ENCODE measurements at places on chromosomes 12 and 14. TPM values are rescaled to one million over a fixed set of nuclear protein-coding genes. Genes with fewer than 3 reads are reported as not detected.

The SDR9C7 gene
- polyA plus RNA-seq, result not detected

The GLI1 gene
- 1.4 TPM for polyA plus RNA-seq

GRCh38 chr14:48690349-48690748 lies 895.8 kb downstream of the RPS29 start:
- peak; percentile 1 for DNase-seq

The SCN8A gene
- polyA plus RNA-seq, result 0.34 TPM

DNA sequence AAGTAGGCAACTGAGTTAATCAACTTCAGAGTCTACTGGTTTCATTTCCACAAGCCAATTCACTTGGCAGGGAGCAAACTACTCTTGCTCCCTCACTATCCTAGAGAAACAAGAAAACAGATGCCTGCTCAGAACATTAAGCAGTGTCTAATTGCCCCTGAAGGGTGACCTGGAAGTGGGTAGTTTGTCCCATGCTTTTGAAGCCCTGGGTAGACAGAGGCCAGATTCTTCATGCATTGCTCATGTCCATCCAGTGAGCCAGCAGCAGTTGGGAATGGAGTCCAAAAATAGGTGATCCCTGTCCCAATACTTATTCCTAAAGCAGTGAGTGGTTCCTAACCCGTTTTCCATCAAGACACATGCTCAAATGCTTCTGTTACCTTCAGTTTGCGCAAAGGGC lies 48.8 kb downstream of the BICDL1 start:
- DNase-seq, result no peak

DNA sequence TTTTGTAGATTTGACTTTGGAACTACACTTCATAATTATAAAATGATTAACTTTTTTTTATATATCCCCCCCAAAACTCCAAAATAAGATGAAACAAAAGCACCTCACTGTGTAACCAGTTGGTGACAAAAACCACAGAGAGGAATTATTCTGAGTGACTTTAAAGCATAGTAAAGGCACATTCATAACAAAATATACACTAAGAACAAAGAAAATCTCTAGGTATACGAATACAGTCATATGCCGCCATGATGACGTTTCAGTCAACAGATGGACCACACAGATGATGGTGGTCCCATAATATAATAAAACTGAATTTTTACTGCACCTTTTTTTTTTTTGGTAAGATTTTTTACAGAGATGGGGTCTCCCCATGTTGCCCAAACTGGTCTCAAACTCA lies 70.7 kb downstream of the MED13L start:
- DNase-seq, result no peak

The MYF5 gene
- polyA plus RNA-seq, result not detected

- no peak for DNase-seq
These were observed 271.7 kb downstream of the PDZRN4 start for GRCh38 chr12:41459906-41460214.

The IPO4 gene
- 22.2 TPM for polyA plus RNA-seq

The EXOC3L4 gene
- polyA plus RNA-seq, result 15.6 TPM

- peak; percentile 60 for DNase-seq
These were observed 4.1 kb downstream of the PLXNC1 start for GRCh38 chr12:94152292-94153078.

- no peak for DNase-seq
These were observed 8.7 kb downstream of the SAV1 start for GRCh38 chr14:50659327-50659974.

DNA sequence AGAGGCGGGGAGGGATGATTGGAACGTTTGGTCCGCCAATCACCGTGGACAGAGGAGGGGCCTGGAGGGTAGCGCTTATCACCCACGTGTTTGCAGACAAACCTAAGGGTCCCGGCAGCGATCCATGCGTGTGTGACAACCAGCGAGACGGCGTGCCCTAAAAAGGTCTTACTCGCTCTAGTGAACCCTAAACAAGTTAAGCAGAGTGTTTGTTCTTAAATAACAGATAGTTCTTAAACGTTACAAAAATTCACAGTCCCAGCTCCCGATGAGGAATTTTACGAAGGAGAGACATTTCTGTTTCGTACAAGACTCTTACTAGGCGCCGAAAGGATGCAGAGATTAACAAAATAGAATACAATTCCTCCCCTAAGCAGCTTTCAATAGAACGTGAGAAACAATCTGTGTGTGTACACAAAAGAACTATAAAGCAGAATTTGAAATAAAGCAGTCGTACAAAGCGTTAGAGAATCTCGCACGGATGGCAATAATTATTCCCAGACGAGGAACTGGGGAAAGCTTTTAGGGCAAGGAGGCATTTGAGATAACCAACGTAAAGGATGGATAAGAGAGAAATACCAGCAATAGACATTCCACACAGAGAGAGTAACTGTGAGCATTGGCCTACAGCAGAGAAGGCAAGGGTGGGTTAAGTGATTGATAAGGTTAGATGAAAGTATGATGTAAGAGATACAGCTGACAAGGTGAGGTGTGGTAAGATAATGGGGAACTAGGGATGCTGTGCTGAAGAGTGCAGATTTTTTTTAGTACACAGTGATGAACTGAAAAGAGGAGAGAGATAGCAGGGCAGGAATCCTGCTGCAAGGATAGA lies 831 bp upstream of the RPS6KA5 start:
- DNase-seq, result no peak

DNA sequence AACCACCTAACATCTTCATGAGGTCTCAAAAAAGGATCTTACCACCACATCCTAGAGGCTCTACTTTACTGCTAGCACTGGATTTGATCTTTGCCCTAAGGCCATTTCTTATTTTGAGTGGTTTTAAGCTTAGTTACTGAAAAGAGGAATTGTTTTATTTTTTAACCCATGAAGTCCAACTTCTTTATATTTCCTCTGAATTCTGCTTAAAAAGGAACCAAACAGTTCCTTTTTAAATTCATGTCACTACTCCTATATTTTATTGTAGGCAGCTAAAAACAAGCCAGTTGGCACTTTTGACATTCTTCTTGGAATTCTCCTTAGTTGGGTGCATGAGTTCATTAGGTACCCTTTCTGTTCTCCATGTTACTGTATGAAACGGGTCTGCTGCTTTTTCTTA lies 76.4 kb downstream of the FGD4 start:
- no peak for DNase-seq

The PTPN21 gene
- 5.3 TPM for polyA plus RNA-seq

DNA sequence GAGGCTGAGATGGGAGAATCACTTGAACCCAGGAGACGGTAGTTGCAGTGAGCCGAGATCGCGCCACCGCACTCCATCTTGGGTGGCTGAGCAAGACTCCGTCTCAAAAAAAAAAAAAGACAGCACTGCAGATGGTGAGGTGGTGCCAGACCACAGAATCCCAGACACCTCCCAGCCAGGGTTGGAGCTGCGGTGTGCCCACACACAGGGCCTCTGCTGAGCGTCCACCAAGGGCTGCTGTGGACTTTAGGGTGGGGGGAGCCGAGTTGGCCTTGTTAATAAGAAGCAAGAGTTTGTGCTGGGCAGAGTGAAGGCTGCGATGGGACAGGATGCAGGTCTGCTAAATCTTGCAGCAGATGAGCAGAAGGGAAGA lies 14.2 kb downstream of the KMT5A start:
- DNase-seq, result no peak

The RHOF gene
- 23.9 TPM for polyA plus RNA-seq

The KRT5 gene
- polyA plus RNA-seq, result not detected

The TMEM179 gene
- 0.67 TPM for polyA plus RNA-seq

The TXNDC16 gene
- 2.6 TPM for polyA plus RNA-seq

- DNase-seq, result no peak
These were observed 33.6 kb downstream of the FUT8 start for GRCh38 chr14:65446159-65446558.

The LALBA gene
- polyA plus RNA-seq, result not detected

DNA sequence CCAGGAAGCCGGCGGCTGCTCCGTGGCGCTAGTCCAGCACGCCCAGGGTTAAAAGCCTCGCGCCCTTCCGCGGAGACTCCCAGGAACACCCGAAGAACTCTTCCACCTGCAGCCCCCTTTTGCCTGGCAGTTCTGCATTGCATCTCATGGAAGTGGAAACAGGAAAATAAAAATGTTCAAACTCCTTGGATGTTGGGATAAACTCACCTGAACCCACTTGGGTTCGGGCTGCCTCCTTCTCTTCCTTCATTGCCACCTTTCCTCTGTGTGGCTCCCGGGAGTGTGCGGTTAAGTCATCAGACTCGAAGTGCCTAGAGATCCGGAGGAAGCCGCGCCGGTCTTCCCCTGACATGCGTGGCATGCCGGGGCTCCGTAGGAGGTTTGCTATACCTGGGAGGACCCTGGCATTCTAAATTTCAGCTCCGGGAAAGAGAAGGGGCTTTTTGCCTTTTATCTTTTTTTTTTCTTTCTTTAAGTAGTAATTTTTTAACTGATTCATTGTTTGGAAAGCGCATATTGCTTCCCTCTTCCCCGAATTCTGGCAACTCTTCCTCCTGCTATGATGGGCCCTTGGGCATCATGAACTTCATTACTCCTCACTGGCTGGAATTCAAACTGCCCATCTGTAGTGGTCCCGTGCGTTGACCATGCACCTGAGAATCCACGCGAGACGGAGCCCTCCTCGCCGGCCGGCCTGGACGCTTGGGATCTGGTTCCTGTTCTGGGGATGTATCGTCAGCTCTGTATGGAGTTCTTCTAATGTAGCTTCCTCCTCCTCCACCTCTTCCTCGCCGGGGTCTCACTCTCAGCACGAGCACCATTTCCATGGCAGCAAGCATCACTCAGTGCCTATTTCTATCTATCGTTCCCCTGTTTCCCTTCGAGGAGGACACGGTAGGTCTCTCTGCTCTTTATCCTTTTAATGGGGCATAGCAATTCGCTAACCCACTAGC lies 931.4 kb downstream of the DIO2 start:
- peak; percentile 79 for DNase-seq

GRCh38 chr14:64821651-64822050 lies 58.1 kb downstream of the SPTB start:
- no peak for DNase-seq

- DNase-seq, result no peak
These were observed 20.2 kb downstream of the UBE3B start for GRCh38 chr12:109497675-109498074.

GRCh38 chr12:50282721-50283228 lies 545 bp downstream of the LIMA1 start:
- DNase-seq, result no peak

DNA sequence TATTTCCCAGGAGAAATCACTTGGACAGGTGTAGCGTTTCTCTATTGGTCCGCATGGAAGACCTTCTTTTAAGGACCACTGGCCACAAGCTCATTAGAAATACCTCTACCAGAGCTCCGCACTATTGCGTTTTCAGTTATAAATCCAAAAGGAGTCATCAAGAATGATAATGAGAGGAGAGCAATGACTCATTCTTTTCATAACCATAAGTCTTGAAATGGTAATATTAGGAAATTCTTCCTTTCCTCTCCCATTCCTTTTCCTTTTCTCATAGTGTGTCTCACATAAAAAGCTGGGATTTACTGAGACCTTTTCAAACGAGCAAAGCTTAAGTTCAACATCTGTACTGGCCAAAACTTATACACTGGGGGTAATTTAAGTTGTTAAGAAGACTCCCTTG lies 215.7 kb downstream of the CPNE8 start:
- no peak for DNase-seq

- no peak for DNase-seq
These were observed 12.2 kb downstream of the HNF1A start for GRCh38 chr12:120990487-120991055.

The ASCL1 gene
- polyA plus RNA-seq, result not detected

DNA sequence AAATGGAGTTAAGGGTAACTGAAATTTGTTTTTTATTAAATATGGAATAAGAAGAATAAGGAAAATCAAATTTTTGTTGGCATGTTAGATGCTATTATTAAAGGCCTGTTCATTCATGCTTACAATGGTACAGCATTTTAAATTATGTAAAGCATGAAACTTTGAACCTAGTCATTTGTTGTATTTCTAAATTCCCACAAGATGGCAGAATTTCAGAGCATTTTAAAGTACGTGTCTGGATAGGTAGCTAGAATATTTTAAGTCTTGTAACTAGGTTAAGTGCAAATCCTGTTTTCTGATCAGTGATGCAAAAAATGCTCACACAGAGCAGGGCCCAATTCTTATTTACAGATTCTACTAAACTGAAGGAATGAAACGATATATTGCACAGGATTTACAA lies 585.6 kb upstream of the MIS18BP1 start:
- no peak for DNase-seq

- peak; percentile 39 for DNase-seq
These were observed 836 bp downstream of the EVL start for GRCh38 chr14:100065942-100066574.

The GARIN6 gene
- not detected for polyA plus RNA-seq

DNA sequence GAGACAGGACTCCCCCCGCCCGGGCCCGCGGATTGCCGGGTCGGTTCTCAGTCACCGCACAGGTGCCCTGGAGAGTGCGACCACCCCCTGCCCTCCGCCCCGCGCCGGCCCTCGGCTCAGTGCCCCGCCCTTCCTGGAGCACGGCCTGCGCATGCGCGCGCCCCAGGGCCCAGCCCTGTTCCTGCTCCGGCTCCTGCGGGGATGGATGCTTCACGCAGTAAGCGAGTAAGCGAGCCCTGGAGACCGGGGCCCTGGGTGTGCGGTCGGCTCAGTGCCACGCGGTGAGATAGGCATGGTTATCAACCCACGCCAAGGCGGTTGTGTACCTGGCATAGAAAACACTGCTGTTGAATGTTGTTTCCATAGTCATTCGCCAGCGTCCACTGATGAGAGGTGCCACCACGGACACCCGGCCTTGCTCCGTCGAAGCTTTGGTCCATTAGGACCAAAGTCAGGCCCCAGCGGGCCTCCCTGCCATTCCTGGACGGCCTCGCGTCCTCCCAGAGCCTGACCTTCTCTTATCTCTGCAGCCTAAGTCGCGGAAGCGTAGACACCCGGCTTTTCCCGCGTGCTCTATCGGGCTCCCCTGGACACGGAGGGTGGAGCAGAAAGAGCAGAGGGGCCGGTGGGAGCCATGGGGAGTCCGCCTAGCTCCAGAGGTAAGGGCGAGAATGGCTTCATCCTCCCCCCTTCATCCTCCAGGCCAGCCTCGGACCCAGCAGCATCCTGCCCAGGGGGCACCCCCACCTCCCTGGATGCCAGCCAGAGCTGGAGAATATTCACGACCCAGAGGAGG lies 90.6 kb downstream of the PAPOLA start:
- peak; percentile 78 for DNase-seq

DNA sequence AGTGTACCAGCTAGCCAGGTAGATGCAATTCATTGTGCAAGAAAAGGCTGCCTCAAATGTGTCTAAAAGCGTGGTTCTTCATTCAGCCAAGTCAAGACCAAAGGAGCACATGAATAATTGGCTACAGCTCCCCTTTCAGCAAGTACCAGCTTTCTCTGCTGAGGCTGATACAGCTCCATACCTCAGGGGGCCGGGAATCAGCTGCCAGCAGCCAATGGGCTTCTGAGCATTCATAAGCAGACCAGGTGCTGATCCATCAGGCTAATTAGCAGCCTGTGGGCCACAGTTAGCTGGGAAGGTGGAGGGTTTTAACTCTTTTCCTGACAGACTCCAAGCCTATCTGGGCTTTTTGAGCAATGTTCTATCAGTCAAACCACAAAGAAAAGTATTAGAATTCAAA lies 264.7 kb downstream of the APAF1 start:
- DNase-seq, result no peak

DNA sequence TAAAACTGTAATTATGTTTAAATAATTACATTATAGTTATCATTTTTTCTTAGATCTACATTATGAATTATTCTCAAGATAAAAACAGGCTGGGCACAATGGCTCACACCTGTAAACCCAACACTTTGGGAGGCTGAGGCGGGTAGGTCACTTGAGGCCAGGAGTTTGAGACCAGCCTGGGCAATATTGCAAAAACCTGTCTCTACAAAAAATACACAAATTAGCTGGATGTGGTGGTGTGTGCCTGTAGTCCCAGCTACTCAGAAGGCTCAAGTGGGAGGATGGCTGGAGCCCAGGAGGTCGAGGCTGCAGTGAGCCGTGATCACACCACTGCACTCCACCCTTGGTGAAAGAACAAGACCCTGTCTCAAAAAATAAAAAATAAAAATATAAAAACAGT lies 40.3 kb upstream of the KCNJ8 start:
- no peak for DNase-seq

The GPD1 gene
- 139 TPM for polyA plus RNA-seq
